ENCODE measurements at places on chromosomes 1 and 21.

- no peak for DNase-seq
These were observed at the start of gene BCAR3 for GRCh38 chr1:93681101-93681988. Gene BCAR3, minus strand, starts transcription at chr1:93681837. Its CDS starts 6,907 bp downstream, at chr1:93674930.

GRCh38 chr1:53273526-53273925, 35.2 kb upstream of the MAGOH start:
- DNase-seq, result no peak

- DNase-seq, result no peak
These were observed 15.5 kb downstream of the DHCR24 start for GRCh38 chr1:54871275-54872035.

DNA sequence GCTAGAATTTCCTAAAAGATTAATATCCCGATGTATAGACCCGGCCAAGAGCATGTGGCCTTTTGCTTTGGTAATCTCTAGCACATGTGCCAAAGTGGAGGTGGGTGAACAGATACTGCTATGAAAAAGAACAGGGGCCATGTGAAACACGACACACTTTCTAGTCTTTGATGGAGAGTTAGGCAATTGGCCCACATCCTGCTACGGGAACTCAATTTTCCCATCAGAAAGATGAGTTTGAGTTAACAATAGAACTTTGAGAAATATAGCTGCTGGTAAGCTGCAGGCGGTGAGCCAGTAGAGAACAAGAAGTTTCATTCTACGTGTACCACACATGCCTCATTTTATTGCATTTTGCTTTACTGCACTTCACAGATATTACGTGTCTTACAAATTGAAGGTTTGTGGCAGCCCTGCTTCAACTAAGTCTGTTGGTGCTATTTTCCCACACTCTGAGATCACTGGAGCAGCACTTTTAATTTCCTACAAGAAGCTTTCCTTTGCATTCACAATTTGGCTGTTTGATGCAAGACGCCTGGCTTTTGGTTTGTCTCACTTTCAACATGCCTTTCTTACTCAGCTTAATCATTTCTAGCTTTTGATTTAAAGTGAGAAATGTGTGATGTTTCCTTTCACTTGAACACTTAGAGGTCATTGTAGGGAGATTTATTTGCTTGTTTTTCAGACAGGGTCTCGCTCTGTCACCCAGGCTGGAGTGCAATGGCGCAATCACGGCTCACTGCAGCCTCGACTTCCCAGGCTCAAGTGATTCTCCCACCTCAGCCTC, 46.3 kb downstream of the HTR6 start:
- DNase-seq, result no peak

- no peak for DNase-seq
These were observed 22.1 kb downstream of the AHDC1 start for GRCh38 chr1:27581823-27582243.
